ENCODE measurements at places on chromosomes 5 and 9.

DNA sequence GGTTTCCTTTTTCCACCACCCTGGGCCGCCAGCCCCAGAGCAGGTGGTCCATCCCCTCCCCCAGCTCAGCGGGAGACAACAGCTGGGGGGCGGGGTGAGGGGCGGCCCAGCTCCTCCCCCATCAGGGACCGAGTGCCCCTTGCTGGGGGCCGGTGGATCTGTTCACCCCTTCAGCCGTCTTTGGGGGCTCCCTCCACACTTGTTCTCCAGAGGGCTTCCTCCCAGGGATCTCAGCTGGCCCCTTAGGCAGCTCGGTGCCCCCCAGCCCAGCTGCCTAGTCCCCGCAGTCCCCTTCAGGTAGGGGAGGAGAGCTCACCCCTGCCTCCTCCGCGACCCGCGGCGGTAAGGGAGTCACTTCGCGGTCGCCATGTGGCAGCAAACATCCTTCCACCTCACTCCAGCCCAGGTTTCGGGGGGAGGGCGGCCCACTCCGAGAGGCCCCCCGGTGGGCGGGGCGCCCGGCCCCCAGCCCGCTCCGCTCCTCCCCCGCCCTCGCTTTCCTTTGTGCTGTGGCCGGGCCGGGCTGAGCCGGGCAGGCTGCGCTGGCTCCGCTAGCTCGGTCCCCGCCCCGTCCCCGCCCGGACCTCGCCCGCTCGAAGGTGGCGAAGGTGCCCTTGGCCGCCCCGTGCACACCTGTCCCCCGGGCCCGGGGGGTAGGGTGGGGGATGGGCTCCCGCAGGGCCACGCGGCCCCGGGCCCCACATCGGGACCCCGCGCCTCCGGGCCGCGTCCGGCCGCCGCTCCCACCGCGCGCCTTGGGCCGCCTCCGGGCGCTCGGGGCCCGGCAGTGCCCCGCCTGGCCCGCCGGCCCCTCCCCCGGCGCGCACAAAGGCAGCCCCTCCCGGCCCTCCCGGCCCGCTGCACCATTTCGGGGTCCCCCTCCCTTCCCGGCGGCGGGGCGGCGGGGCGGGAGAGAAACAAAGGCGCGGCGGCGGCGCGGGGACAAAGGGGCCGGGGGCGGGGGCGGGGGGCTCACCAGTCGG, 683 bp downstream of the DBN1 start:
- DNase-seq = no peak

GRCh38 chr5:68928617-68929302, 165.1 kb upstream of the SLC30A5 start:
- DNase-seq = no peak

- no peak for DNase-seq
Measured at GRCh38 chr9:107208121-107208520, 75.0 kb upstream of the RAD23B start.

GRCh38 chr9:38683336-38683735, 36.6 kb downstream of the FAM240B start:
- no peak for DNase-seq

DNA sequence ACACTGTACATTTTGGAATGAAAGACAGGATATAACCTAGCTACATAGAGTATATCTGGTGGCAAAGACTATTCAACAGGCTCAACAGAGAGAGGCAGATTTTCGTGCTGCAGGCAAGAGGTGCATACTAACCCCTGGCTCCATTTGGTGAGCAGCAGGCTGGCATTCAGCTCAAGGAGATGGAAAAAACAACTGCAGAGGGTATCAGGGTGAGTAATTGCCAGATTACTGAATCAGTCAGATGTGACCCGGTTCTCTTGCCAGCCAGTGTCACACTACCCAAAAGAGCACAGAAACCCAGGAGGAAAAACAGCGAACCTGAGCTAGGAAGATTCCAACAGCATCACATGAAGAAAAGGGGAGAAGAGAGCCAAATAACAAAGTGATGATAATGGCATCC, 130.4 kb upstream of the PRLR start:
- no peak for DNase-seq

DNA sequence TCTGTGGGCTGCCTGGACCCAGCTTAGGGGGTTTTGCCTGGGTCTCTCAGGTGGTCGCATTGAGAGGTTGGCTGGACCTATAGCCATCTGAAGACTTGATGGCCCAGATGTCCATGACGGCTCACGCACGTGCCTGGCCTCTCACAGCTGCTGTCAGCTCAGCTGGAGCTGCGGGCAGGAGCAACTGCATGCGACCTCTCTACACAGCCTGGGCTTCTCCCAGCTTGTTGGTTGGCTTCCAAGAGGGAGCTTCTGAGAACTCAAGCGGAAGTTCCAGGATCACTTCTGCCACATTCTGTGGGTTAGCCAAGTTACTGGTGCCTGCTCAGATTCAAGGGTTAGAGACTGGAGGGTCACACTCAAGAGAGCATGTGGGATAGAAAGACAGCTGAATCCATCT, 99.2 kb downstream of the DAPK1 start:
- no peak for DNase-seq

DNA sequence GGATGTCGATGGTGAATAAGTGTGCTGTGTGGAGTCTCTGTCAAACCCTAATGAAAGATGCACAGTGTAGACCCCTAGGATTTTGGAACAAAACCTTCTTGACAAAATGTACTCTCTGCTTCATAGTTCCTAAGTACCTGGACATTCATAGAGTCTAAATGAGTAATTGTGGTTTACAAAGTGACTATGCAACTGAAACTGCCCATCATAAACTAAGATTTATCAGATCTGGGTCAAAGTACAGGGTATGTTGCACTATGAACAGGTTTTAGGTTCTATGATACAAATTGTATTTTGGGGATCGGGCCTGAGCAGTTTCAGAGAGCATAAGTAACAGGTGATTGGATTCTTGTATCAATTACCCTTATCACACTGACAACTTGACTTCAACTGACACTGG, 79.4 kb downstream of the LURAP1L start:
- no peak for DNase-seq

DNA sequence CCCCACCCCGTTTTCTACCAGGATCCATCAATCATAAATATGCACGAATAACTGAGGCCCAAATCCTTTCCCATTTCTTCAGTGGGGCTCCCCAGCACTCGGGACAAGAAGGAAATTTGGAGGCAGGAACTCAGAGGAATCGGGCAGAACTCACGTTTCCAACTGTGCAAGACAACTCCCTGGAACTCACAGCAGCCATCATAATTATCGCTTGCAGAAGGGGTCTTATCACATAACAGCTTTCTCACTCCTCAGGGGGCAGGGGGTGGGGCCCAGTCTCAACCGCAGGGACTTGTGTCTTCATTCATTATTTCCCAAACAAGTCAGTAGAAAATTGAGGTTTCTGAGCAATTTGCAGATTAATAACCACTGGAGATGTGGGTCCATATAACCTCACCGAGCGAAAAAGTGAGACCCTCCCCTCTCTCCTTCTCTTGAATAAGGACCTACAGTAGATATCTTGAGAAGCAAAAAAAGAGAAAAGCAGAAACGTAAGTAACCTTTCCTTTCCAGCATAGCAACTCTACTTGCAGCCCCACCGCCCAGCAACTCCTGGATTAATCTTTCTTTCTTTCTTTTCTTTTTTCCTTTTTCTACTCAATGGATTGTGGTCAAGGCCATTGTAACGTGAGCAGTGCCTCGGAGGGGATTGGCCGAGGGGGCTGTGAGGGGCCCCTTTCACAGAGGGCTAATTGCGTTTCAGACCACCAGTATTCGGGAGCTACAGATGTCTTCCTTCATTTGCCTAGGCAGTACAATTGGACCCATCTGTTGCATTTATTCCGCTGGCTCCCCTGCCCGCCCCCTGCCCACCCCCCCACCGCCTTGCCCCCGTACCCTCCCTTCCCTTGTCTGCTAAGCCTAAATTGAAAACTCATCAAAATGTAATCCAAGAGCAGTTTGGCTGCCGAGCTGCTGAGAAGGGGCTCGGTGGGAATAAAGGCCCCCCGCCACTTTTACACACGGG, 24.7 kb upstream of the TIFAB start:
- no peak for DNase-seq

GRCh38 chr5:24045046-24045445, 537.6 kb downstream of the PRDM9 start:
- DNase-seq = no peak

- no peak for DNase-seq
Measured at GRCh38 chr5:121962347-121962670, 534 bp downstream of the SRFBP1 start.

DNA sequence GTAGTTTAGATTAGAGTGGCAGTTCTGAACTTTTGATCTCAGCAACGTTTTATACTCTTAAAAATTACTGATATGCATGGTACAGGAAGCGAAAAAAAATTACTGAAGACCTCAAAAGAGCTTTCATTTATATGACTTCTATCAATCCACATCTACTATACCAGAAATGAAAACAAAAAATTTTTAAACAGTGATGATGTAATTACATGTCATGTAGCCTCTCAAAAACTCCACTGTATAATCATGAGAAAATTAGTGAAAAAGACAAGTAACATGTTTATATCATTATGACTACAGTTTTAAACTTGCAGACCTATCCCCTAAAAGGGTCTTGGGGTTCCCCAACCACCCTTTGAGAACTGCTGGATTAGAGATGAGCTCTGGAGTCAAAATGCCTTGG, 9.3 kb downstream of the DNAJC18 start:
- no peak for DNase-seq

DNA sequence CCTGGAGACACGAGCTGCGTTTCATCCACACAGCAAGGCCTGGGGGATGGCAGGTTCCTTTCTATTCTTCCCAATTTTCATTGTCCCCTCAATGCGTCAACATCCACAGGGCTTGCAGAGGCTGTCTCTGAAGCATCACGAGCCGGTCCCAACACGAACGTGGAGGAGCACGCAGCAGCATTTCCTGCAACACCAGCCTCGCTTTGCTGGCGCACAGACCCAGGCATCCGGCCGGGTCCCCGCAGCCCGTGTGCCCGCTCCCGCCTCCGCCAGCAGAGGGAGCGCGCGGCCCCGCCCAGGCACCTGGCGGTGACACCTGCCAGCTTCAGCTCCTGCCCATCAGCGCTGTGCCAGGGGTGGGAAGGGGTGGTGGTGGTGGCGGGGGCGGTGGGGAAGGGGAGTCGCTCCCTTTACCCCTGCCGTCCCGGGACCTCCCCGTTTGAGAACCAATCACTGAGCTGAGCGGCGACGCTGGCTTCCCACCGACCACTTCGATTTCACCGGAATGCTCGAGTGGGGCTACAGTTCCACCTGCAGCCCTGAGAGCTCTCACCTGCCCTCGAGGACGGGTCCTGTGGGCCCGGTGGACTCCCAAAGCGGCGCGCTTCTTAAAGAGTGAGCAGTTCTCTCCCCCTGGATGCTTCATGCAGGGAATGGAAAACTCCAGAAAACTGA, 464.5 kb downstream of the ICE1 start:
- DNase-seq = no peak

DNA sequence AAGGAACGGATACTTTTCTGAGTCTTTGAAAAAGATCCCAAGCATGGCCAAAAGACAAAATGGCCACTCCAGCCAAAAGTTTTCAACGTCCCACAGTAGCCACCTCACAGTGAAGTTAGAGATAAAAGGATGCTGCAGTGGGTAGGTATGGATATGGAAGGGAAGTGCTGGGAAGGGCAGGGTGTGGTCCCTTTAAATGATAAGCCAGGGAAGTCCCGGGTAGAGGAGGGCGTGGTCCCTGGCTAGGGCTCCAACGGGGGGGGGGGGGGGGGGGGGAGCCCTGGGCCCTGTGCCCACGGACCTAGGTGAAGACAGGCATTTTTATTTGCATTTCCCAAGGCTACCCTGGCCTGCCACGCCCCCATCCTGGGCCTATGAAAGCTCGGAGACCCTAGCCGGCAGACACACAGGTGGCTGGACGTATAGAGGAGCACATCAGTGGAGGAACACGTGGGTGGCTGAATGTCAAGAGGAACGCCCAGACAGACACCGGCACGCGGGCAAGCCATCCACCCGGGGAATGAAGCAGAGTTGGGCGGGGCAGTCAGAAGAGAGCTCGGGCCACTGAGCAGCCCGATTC, 306.7 kb downstream of the NFIB start:
- DNase-seq = no peak

DNA sequence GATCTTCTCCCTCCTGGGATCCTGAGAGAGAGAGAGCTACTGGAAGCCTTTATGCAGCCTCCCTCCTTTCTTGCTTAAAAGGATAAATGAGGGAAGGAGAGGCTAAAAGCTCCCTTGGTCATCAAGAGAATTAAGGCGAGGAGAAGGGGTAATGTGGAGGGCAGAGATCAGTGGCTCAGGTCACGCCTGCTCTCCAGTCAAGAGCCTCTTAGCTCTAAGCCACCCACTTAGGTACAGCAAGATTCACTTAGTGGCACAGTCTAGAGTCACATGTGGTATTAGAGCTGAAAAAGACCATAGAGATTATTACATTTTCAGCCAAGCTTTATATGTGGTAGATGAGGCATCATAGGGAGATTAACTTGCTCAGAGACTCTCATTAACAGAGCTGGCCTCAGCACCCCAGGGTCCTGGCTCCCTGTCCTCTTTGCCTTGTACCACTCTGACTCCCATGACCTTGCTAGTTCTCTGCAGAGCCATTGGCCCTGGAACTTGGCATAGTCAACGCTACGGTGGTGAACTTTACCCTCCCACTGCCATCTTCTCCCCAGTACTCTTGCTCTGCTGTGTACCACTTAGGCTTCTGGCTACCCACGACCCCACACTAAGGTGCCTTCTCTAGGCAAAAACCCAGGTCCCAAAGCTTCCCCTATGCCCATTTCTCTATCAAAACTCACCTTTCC, 37.6 kb downstream of the MFAP3 start:
- no peak for DNase-seq

- no peak for DNase-seq
Measured at GRCh38 chr5:24472518-24472917, 172.3 kb downstream of the CDH10 start.

DNA sequence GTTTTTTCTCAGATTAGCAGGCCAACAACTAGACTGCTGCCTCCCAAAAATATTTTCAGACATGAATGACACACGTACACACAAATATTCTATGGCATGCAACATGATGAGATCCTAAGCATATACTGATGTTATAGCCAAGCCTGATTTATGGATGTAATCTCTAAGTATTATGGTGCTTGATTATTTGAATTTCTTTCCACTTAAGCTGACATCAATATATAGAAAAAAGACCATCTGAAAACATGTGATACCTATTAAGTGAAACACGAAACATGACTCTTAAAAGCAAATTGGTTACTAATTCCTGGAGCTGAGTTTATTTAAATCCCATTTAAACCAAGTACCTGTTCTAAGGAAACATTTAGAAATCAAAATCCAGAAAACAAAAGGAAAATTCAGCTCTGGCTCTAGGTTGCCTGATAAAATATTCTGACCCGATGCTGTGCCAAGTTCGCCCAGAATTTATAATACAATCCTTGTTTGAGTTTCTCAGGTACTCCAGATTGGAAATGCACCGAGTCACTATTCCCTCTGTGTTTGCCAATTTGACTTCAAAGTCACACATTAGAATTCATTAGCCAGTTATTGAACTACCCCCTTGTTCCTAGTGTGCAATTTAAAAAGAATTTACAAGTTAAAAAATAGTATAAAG, 548.6 kb downstream of the CSNK1G3 start:
- no peak for DNase-seq

GRCh38 chr9:105054491-105054890, 126.5 kb upstream of the ABCA1 start:
- peak; percentile 56 for DNase-seq

GRCh38 chr5:42858687-42859086, 47.0 kb upstream of the SELENOP start:
- DNase-seq = no peak
